Cerebellum (tissue), 4 donors: ENCODE measurements at places on chromosomes 7 and 10. TPM values are rescaled to one million over a fixed set of nuclear protein-coding genes. Genes with fewer than 3 reads are reported as not detected.
A peak's percentile ranks its signal among the peaks of the same experiment; 100 is the strongest.

DNA sequence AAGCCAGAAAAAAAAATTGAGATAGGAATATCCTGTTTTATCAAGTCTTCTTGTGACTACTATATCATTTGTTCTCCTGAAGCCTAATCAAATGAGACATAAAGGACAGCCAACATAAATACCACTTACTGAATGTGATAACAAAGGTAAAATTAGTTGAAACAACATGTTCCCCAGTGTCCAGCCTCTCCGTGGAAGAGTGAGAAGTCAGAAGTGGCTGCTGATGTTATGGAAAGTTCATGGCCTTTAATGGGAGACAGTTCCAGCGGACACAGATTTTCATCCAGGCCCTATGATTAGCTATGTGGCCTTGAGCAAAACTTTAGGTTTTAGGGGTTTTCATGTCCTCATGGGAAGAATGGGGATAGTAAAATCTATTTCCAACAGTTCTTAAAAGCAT lies 724.3 kb downstream of the SUGCT start:
- no peak for DNase-seq

Gene GRID2IP
- 3.5 TPM for total RNA-seq

- no peak for DNase-seq
These were observed 43.3 kb upstream of the ECHDC3 start for GRCh38 chr10:11698691-11699549.

Gene LRRTM3
- 17.1 TPM for total RNA-seq

DNA sequence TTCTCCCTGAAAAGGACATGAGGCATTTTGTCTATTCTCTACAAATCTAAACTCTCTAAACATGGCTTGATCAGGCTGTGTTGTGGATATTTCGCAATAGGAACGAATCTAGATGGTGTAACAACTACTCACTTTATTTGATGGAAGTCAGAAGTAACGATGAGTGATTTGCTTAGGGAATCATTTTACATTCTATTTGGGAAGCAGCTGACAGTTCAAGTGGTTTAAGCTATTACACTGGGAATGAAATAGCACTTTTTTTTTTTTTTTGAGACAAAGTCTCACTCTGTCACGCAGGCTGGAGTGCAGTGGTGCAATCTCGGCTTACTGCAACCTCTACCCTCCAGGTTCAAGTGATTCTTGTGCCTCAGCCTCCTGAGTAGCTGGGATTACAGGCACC lies 44.1 kb downstream of the NPY start:
- no peak for DNase-seq

Gene IDI2
- total RNA-seq = not detected

Gene GPR15LG
- 0.36 TPM for total RNA-seq

Gene TMEM273
- 2.8 TPM for total RNA-seq

DNA sequence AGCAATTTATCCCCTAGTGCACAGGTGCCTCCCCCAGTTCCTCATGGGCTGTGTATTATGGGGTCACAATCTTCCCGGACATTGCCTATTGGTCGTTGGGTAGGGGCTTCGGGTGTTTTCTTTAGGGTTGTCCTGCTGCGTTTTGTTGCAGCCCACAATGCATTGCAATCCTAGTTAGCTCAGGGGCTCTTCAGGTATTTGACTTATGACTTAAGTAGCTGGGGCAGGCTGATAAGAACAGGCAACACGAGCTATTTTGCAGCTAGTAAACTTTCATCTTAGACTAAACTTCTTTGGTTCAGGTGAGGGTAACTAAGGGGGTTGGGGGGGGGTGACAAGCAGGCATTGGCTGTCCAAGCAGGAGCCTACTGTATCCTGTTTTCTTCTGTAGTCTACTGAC lies 158.5 kb downstream of the TPST1 start:
- no peak for DNase-seq

Gene FXYD4
- total RNA-seq = not detected

DNA sequence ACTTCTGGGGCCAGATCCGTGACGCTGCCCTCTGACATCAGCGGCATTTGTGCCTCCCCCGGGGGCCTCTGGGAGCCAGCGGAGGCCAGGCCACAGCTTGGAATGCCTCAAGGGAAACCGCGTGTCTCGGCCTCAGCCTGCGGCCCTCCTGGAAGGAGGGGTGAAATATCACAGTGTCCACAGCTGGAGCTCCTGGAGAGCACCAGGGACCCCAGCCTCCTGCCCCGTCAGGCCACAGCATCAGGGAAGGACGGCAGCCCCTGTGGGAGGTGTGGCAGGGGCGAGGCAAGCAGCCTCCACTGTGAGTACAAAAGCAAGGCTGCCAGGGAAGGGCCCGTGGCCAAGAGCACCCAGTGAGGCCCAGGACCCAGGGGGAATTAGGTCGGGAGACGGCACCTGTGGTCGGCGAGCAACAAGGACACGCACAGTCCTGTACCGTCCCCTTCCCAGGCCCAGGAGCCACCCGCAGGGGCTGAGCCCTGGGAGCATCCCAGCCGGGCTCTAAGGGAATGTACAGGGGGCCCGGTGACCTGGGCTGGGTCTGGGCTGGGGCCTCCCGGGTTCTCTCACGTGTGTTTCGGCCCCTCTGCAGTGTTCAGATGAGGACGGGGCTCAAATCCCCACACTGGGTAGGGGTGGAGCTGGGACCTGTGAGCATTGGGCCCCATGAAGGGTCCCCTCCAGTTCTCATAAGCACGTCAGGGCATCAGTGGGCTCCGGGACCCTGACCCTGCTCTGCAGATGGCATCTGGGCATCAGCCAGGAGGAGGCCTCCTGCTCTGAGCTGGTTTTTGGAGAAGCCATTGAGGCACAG lies 18.7 kb upstream of the KNDC1 start:
- DNase-seq = no peak

DNA sequence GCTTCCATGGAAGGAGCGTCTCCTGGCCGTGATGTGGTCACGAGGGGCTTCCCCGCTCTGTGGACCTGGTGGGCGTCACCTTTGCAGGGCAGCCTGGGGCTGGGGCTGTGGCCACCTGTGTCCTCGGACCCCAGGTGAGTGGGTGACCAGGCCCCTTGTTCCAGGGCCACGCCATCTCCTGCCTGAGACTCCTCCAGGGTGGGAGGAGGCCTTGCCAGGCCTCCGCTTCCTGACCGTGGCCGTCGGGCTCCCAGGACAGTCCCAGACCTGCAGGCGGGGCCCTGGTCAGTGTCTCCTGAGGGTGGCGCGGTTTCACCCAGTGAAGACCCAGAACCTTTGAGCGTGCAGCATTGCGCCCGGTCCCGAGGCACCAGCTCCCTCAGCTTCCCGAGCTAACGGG lies 20.4 kb upstream of the UTF1 start:
- no peak for DNase-seq

Gene NT5C3A
- 59.2 TPM for total RNA-seq

Gene JCAD
- 19.0 TPM for total RNA-seq

DNA sequence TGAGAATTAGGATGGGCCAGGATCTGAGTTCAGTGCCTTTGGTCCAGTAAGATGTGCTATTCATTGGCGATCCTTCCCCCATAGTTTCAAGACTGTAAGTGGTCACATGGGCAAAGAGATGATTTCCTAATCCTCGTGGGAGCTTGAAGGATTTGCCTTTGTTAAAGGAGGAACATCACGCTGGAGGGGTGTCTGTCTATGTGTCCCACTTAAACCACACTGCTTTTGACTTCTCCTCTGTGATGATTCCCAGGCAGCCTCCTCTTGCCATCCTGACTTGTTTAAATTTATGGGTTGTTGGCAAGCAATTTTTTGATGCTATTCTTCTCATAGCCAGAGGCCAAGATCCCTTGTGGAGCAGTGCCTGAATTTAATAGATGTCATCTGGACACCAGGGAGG lies 154.0 kb downstream of the TCF7L2 start:
- DNase-seq = no peak

Gene GNGT1
- total RNA-seq = not detected

GRCh38 chr10:274866-275265 lies 139.6 kb downstream of the ZMYND11 start:
- DNase-seq = no peak

GRCh38 chr10:99850021-99850766 lies 67.8 kb downstream of the ABCC2 start:
- no peak for DNase-seq

DNA sequence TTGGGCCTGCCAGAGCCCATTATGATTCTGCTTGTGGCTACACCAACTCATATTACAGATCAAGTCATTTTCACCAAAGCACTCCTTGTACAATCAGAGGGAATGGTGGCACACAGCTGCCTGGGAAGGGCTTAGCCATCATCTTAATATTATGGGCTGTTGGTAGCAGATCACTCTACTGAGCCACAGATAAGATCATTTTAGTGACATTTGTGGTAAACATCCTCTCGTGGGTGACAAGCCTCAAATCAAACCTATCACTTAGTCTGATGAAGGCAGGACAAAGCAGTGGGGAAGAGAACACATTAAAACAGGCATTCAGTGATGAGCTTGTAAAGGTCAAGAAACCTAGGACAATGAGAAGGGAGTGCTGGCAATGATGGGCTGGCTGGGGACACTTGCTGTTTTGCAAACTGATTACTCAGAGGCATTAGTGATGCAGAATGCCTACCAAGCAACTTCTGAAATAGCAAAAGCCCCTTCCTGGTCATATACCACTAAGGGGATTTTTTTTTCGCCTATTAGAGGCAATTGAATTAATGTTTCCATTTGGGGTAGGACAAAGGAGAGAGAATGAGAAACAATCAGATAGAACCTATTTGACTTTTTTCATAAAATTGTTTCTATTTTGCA lies 137.5 kb upstream of the WDR11 start:
- no peak for DNase-seq

Gene SLC26A5
- 0.18 TPM for total RNA-seq

GRCh38 chr7:94338921-94339371 lies 55.7 kb upstream of the COL1A2 start:
- DNase-seq = no peak

DNA sequence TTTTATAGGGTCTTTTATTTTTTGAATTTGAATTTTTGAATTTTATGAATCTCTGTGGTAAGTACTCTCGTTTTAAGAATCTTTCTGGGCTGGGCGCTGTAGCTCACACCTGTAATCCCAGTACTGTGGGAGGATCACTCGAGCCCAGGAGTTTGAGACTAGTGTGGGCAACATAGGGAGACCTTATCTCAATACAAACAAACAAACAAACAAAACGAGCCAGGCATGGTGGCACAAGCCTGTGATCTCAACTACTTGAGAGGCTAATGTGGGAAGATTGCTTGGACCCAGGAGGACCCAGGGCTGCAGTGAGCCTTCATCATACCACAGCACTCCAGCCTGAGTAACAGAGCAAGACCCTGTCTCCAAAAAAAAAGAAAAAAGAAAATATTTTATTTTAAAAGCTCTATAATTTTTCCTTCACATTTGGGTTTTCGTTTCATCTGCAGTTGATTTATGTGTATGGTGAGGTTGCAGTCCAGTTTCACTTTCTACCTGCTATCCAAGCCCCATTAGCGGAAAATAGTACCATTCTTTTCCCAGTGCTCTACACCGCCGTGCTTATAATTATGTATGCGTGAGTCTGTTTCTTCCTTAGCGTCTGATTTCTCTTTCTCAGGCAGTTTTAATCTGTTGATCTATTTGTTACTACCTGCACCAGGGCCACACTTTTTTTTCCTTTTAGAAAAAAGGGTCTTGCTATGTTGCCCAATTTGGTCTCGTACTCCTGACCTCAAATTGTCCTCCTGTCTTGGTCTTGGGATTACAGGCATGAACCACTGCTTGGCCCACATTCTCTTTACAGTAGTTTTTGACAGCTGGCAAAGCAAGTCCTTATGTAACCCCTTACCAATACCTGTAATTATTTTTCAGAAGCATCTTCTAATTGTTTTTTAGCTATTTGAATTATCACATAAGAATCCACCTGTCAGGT lies 21.7 kb downstream of the TRIM24 start:
- DNase-seq = no peak

Gene PLEKHS1
- total RNA-seq = not detected

Gene AGBL3
- 6.9 TPM for total RNA-seq

Gene PAX2
- total RNA-seq = 13.2 TPM

DNA sequence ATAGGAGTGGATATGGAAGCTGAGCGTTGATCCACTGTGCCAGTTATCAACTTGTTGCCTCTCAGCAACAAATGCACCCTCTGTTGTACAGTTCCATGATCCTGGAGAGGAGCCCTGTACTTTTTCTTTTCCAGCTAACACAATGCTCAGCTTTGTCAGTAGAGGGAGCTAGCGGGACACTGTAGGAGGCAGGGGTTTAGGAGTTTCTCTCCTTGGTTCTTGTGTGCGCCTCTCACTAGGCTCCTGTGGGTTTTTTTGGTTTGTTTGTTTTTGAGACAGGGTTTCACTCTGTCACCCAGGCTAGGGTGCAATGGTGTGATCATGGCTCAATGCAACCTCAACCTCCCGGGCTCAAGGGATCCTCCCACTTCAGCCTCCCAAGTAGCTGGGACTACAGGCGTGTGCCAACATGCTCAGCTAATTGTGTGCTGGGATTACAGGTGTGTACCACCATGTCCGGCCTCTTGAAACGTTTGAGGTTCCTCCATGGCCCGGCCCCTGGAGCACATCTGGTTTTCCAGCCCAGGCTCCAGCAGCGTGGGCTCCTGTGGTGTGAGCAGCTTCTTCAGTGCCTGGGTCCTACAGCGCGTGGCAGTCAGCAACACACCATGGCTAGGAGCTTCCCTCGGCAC lies 12.0 kb upstream of the MARVELD1 start:
- DNase-seq = peak; percentile 63

- peak; percentile 74 for DNase-seq
These were observed 66.4 kb upstream of the ADGRA1 start for GRCh38 chr10:133021116-133021962.

DNA sequence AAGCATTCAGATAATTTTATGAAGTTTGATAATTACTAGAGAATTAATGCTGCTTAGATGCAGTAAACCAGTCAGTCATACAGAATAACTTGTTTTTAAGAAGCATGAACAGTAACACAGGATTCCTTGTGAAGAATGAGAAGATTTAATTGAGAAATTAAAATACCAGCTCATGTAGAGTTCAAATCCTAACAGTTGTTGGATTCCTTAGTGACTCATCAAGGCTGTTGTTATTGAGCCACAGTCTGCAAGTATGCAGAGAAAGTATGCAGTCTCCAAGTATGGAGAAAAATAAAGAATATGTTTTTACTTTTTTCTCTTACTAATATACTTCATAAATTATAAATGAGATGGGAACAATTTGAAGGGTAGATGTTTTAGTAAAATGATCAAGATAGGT lies 30.2 kb upstream of the CYP26C1 start:
- no peak for DNase-seq

DNA sequence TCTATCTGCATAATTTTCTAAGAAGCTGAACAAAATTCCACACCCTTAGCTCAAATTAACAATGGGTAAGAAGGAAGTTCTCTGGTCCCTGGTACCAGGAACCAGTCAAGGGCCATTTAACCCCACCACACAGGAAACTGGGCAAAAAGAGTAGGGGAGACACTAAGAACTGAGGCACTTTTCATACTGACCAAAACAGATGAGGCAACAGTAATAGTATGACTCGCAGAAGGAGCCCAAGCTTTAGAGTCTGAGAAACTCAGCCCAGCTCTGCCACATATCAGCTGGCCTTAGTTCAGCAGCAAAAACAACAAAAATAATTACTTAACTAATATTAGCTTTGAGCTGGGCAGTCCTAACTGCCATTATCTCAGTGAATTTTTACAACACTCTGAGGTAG lies 221.2 kb downstream of the FAM107B start:
- DNase-seq = no peak
